ENCODE measurements at places on chromosomes 4 and X.

DNA sequence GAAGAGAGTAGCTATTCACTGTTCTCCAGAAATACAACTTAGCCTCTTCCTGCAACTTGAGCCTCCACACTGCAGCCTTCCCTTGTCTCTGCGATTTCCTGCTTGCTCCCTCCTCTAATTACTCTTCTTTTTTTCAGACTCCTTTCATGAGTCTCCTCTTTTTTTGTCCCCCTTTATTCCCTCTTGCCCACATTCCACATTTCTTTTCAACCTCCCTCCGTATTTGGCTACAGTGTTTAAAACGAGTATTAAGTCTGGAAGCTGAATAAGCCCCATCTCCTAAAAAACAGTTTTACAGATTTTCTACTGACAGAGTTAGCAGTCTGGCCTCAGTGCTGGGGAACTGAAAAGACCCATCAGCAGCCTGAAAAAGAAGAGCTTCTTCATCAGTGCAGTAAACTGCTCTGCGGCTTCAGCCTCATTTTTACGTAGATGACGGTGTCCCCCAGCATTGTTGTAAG lies 141.5 kb downstream of the TENM3 start:
- DNase-seq, result no peak

GRCh38 chr4:89221167-89221867 lies 86.3 kb downstream of the GPRIN3 start:
- DNase-seq, result no peak

DNA sequence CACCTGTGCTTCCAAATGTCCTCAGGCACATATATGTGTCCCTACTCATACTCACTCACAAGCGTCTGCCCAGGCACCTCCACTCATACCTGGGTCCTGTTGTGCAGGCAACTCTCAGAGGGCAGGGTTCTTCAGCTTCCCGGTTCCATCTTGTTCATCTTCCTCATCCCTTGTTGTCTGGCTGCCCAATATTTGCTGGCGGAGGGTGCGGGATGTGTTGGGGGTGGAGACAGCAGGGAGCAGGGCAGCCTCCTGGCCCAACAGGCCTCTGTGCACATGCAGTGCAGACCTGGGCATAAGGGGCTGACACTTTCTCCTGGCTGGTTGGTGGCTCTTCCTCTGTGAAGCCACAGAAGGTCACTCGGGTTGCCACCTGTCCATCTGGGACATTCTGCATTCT lies 32.1 kb downstream of the NBDY start:
- no peak for DNase-seq

- DNase-seq, result no peak
These were observed 63.5 kb upstream of the MAOA start for GRCh38 chrX:43592597-43592996.

- DNase-seq, result no peak
These were observed 112.4 kb upstream of the TLR3 start for GRCh38 chr4:185956544-185956940.

- DNase-seq, result no peak
These were observed 1077.6 kb downstream of the FAM133A start for GRCh38 chrX:94751611-94752010.

DNA sequence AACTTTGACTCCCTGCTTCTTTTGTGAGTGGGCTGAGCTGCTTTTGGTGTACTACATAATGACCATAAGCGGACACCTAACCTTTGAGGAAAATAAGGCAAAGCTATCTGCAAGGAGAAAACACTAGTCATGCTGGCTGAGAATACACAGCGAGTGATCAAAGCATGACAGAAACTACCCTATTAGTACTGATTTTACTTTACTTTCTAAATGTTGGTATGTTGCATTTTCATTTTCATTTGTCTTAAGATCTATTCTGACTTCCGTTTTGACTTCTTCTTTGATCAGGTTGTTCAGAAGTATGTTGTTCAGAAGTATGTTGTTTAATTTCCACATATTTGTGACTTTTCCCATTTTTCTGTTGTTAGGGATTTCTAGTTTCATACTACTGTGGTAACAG lies 361.1 kb downstream of the TRAM1L1 start:
- DNase-seq, result no peak

DNA sequence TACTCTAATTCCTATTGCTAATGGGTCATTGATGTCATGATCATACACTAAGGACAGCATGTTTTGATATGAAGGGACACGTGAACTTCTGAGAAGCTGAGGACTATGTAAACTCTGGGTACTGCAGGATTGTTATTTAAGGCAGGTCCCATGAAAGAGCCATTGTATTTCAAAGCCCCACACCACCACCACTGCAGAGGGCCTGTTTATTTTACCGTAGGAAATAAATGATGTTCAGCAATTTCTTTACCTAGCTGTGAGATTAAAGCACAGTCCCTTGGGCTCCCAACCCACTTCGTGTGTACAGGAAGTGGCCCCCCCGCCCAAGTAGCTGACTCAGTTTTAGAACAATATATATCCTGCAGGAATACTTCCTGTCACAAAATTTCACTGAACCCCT lies 89.8 kb upstream of the ACSL4 start:
- no peak for DNase-seq

DNA sequence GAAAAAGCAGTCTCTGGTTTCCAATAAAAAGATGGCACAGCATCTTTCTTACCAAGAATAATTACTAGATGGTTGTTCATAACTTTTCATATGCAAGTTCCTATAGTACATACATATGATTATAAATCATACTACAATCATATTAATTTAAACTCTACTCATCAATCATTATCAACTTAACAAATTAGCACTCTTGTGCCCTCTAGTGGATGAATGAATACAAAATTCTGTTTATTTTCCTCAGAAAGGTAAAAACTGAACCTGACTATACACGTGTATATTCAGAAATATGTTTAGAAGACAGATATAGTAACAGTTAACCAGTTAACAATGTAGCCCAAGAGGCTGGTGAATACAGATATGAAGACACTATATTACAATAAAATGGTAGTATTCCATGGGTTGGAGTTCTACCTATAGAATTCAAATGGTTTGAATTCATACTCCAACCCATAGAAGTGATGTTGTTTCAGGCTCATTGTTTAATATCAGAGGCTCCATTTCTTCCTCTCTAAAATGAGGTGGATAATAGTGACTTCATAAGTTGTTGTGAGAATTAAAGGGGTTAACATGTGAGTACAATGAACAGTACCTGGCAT lies 100.0 kb downstream of the ADAMTS3 start:
- no peak for DNase-seq

DNA sequence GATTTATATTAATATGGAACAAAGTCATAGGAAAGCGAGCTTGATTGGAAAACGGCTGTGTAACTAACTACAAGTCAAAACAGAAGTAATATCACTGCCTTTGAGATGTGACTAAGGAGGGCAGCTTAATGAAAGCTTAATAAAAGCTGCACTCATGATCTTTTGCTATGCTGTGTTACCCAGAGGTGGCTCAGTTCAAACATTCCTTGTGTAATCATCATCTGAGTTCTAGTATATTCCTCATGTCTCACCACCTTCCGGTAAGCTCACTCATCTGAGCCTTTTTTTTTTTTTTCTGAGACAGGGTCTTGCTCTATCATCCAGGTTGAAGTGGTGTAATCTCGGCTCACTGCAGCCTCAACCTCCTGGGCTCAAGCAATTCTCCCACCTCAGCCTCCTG lies 5.0 kb downstream of the GRPEL1 start:
- no peak for DNase-seq

All from epithelial cell of proximal tubule (primary cell).